Purkinje cell (primary cell): ENCODE measurements at places on chromosomes 7 and 10. TPM values are rescaled to one million over a fixed set of nuclear protein-coding genes. Genes with fewer than 3 reads are reported as not detected.

The KNDC1 gene
- polyA plus RNA-seq, result 0.19 and 0.52 TPM in 2 replicates

The FAM25A gene
- polyA plus RNA-seq, result not detected in 2 replicates

The SMKR1 gene
- 4.8 and 5.9 TPM in 2 replicates for polyA plus RNA-seq

The CTBP2 gene
- 7.5 and 7.8 TPM in 2 replicates for polyA plus RNA-seq

The TUBB8 gene
- polyA plus RNA-seq, result not detected in 2 replicates

The TMEM270 gene
- polyA plus RNA-seq, result not detected in 2 replicates
